T-helper 2 cell (primary cell): ENCODE measurements at places on chromosomes 7 and 10.

DNA sequence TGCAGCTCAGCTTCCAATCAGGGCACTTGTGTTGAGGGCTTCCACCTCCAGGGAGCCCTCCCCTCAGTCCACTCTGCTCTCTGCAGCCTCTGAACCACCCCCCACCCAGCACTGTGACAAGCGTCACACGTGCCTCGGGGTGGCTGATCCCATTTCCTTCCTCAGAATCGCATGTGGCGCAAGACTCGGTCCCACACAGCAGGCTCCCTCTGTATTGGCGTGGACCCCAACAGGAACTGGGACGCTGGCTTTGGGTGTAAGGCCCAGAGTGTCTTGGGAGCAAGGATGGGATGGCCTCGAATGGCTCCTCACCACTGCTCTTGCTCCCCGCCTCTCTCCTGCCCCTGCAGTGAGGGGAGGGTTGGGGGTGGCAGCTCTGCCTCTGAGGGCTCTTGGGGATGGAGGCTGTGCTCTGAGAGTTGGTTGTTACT lies 4.1 kb downstream of the CPA1 start:
- DNase-seq, result no peak

DNA sequence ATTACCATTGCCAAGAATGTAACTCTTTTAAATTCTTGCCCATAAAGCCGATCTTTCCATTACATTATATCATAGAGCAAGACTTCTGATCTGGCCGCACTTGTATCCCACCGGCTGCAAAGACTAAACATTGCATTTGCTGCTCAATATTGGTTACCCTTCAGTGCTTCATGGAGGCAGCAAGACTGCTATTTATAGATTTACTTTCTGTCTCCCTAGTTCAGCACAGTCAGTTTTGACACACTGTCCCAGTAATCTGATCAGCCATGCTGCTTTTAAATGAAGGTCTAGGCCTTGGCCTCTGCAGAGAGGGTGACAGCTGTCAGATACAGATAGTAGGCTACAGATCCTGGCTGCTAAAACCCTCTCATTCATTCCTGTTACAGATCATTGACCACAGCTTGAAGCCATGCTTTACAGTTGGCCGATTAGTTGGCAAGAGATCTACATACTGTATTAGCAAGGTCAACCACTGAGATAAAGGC lies 562.6 kb upstream of the GALNT17 start:
- no peak for DNase-seq

DNA sequence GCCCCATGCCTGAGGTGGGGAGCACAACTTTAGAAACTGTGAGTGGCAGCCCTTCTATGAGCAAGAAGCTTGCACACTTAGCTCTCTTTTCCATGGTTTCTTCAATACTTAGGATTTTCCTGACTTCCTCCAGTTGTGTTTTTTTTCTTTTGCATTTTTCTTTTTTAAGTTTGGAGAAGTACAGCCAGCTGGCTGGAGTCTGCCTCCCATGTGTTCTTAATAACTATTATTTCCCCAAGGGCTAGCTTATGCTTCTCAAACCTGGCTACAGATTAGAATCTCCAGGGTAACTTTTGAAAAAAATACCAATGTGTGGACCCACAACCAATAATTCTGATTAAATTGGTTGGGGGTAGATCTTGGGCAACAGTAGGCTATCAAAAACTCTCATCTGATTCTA lies 37.4 kb upstream of the MEOX2 start:
- DNase-seq, result no peak

DNA sequence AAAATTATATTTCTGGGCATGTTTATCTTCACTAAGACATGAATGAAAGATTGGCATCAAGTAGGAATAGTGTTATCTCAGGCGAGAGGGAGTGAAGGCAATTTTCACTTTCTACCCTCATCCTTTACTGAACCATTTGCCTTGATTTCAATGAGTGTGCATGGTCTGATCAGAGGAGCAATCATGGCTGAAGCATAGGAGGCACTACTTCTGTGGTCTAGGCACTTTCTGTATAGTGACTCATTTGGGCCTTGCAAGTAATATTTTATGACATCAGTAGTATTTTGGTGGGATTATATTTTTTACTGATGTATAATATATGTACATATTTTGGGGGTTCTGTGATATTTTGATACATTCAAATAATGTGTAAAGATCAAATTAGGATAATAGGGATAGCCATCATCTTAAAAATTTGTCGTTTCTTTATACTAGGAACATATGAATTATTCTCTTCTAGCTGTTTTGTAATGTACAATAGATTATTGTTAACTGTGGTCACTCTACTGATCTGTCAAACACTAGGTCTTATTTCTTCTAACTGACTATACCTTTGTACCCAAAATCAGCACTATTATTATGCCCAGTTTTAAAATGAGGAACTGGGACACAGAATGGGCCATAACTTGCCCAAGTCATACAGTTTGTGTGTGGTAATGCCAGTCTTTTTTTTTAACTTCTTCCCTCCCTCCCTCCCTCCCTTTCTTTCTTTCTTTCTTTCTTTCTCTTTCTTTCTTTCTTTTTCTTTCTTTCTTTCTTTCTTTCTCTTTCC lies 101.9 kb downstream of the RAB11FIP2 start:
- no peak for DNase-seq

DNA sequence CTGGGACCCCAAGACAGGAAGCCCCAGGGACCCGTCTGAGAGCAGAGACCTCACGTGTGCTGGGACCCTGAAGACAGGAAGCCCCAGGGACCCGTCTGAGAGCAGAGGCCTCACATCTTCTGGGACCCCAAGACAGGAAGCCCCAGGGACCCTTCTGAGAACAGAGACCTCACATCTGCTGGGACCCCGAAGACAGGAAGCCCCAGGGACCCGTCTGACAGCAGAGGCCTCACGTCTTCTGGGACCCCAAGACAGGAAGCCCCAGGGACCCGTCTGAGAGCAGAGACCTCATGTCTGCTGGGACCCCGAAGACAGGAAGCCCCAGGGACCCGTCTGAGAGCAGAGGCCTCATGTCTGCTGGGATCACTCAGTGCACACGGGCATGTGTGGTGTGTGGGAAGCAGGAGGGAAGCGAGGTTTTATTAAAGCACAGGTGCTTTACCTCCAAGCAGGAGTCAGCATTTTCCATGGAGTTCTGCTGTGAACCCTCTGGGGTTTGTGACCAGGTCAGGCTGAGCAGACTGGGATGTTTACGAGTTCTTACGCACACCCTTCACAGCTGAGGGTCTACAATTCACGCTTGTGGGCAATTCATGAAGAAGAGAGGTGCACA lies 590.6 kb downstream of the DNAJB6 start:
- DNase-seq, result no peak

- DNase-seq, result no peak
Observed at GRCh38 chr10:61279400-61279799, 173.8 kb downstream of the TMEM26 start.

DNA sequence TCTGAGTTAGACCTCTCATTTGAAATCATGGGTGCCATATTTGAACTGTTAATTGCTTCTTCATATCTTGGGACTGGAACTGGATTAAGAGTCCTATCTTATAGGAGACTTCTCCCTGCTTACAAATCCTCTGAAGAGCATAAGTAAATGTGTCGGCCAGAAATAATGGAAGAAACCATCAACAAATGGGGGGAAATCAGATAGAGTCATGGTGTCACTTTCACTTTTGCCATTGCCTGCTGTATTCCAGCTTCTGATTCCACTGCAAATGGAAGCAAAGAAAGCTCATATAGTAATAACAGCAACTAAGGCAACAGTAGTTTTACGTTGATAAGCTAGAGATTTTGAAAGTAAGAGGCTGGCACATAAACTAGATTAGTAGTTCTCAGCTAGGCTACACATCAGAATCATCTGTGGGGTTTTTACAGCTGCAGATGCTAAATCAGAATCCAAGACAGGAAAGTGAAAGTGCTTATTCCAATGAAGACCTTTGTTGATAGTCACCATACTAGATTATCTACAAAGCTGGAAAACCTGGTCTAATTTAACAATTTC lies 12.3 kb upstream of the CRPPA start:
- no peak for DNase-seq
